ENCODE measurements at places on chromosomes 2 and 18.

DNA sequence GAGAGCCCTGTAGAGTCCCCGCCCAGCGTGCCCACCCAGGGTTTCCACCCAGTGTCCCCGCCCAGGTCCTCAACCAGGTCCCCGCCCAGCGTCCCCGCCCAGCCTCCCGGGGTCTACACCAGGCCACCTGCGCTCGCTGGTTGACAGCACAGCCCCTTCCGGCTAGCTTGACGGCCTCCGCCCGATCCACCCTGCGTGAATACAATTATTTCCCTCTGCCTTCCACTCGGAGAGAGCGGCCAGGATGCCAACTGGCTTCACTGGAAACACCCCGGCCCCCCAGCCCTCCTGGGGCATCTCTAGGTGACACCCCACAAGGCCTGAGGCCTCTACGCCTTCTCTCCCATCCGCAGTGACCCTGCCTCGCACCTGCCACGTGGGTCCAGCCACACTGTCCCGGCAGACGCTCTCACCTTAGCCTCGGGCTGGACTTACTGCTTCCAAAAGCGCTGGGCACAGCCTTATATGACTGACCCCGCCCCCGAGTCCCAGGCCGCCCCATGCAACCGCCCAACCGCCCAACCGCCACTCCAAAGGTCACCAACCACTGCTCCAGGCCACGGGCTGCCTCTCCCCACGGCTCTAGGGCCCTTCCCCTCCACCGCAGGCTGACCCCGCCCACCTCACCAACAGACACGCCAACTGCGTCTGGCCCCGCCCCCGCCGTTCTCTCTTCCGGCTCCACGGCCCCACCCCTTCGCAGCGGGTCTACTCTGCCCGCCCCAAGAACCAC, 188.1 kb downstream of the LAMA1 start:
- DNase-seq = no peak

- peak; percentile 95 for DNase-seq
Observed at GRCh38 chr2:64654063-64654811, 524 bp upstream of the SERTAD2 start.

DNA sequence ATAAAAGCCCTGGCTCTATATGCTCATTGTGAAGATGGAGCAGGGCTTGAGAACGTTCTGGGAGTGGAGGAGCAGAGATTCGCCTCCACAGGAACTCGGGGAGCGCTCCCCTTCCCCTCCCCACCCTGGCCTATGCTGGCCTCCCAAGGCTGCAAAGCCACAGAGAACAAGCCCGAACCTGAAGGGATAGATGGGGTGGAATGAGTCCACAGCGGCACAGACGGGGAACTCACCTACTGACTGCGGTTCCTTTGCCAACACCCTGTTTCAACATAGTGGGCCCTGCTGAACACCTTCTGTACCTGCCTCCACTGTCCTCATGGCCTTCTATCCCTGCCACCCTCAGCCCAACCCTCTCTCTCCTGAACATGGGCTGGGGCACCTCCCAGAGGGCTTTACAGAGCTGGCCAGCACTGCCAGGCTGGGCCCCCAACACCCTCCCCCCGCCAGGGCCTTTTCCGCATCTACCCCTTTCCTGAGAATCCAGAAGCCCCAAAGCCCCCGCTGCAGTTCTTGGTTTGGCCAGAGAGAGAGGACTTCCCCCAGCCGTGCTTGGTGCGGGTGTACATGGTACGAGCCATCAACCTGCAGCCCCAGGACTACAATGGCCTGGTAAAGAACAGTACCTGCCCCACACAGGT, 41.5 kb downstream of the LMAN2L start:
- no peak for DNase-seq

- DNase-seq = no peak
Observed at GRCh38 chr2:199987586-199987985, 32.2 kb downstream of the MAIP1 start.

DNA sequence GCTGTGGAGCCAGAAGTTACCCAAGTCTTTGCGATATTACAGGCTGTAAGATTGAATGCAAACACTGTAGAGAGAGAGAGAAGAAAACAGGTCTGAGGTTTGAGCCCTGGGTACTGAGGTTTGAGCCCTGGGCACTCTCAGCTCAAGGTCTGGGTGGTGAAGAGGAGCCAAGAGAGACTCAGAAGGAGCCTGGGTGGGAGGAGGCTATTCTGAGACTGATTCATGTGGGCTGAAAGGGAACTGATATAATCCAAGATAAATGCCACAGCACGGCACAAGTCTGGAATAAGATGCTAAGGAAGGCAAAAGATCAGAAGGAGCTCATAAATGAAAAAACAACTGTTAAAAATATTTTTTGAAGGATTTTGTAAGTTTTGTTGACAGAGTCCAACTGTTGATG, 407.6 kb upstream of the HS6ST1 start:
- DNase-seq = no peak

DNA sequence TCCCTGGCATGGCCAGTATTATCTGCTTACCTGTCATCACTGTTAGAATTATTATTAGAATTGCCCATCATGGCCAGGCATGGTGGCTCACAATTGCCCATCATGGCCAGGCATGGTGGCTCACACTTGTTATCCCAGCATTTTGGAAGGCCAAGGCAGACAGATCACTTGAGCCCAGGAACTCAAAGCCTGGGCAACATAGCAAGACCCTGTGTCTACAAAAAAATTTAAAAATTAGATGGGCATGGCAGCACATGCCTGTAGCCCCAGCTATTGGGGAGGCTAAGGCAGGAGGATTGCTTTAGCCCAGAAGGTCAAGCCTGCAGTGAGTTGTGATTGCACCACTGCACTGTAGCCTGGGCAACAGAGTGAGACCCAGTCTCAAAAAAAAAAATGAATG, 27.4 kb upstream of the ID2 start:
- DNase-seq = no peak

DNA sequence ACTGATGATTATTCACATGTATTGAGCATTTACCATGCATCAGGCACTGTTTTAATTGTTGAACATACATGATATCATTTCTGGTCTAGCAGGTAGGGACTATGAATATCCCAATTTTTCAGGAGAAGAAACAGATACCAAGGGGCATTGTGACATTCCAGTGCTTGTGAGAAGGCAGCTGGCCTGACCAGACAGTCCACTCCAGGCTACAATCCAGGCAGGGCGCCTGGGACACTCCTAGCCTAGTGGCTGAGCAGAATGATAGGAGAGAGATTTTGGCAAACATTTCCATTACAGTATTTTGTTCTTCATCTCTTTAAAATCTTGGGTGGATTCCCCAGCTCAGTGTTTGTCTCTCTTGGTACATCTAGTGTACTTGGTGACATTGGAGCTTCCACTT, 24.9 kb downstream of the ZNF892 start:
- DNase-seq = no peak

GRCh38 chr18:62450546-62451410, 72.0 kb upstream of the ZCCHC2 start:
- no peak for DNase-seq

DNA sequence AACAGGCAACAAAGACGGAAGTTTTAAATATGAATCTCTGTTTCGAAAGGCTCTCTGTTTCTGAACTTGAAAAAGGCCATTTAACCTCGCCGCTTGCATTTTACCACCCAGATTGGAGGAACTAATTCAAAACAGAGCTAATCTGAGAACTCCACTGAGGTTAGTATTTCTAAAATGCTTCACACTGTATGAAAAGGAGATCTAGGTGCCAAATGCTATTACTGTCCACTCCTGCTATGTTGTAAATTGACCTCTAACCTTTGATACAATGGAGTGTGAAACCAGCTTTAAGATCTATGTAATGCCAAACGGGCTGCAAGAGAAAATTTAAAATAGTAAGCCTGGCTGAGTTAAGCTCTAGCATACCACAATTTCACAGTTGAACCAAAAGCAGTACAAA, 364.5 kb downstream of the IRS1 start:
- no peak for DNase-seq

GRCh38 chr2:12651641-12652040, 65.1 kb upstream of the TRIB2 start:
- DNase-seq = no peak

GRCh38 chr2:11314487-11314886, 29.9 kb downstream of the ROCK2 start:
- DNase-seq = no peak

DNA sequence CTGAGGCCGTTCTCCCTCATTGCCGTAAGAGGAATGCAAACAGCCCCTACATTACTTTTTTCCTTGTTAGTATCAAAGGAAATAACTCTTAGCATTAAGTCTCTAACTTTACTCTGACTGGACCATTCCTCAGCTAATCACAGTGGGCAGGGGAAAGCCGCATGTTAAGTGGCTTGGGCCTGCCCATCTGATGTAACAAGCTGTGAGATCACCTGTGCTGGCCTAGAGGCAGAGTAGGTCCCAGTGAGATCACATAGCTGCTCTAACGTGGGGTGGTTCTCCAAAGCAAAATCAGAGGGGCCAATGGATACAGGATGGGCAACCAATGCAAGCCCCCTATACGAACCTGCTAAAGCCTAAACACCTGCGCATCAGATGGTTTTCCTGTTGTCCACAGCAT, 5.9 kb upstream of the MOCOS start:
- no peak for DNase-seq

DNA sequence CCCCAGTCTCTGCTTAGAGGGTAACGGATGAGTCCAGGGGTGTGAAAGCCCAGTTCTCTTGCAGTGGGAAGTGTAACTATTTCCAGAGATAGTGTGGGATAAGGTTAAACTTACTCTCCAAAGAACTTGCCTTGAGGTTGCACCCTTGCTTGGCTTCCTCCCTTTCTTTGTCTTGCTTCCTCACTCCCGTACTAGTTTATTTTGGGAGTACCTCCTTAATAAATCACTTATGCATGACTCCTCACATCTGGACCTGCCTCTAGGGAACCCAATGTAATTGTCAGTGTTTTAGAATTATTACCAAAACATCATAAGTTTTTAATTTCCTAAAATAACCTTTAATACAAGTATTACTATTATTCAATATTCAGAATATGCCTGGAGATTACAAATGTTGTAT, 35.2 kb downstream of the CPO start:
- DNase-seq = no peak

GRCh38 chr2:227310756-227311110, 14.3 kb upstream of the MFF start:
- no peak for DNase-seq

DNA sequence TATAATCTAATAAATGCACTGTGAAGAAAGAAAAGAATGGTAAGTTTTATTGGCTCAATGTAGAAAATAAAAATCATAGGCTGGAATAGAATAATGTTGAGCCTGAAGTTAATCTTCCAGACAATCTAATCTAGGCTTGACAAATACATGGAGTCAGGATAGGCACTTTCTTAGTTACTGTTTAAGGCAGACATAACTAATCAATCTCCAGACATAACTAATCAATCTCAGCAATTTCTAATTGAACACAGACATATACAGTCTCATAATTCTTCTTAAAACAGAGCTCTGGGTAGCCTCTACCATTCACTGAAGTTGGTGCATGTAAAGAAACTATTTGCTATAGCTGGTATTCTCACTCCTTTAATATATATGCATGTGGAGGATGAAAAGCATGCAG, 150.1 kb upstream of the CTAGE1 start:
- no peak for DNase-seq

DNA sequence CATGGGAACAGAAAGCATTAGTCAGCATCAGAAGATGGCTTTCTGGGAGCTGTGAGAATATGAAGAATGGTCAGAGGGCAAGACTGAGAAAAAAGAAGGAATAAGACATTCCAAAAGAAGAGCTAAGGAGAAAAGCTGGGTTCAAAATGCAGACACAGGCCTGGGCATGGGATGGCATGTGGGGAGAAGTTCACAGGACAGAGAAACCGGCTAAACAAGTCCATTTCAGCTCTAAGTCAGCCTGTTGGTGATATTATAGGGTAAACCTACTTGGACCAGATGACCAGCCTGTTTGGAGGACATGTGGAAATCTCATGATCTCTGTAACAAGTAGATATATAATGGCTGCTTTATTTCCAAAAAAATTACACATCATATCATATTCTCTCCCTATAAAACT, 91.7 kb upstream of the MEIS1 start:
- no peak for DNase-seq

- no peak for DNase-seq
Observed at GRCh38 chr2:213065583-213066442, 85.6 kb downstream of the IKZF2 start.

DNA sequence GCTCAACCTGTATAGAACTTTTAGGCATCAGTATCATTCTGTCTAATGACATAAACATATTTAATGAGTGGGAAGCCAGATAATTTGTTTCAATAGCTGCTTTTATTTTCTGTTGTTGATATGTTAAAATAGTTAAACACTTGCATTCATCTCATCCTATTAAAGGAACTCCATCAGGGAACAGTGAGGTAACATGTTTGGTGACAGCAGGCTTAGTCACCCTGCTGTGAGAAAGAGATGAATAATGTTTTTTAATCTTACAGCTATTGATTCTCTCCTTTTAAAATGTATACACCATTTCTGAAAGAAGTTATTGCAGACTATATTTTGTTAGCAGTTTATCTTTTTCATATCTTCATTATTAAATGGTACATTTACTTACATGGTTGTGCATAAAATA, 123.3 kb upstream of the CWC22 start:
- DNase-seq = peak; percentile 30

- DNase-seq = no peak
Observed at GRCh38 chr2:10631405-10631804, 58.4 kb downstream of the NOL10 start.

GRCh38 chr2:241762933-241763369, 13.7 kb upstream of the GAL3ST2 start:
- no peak for DNase-seq

DNA sequence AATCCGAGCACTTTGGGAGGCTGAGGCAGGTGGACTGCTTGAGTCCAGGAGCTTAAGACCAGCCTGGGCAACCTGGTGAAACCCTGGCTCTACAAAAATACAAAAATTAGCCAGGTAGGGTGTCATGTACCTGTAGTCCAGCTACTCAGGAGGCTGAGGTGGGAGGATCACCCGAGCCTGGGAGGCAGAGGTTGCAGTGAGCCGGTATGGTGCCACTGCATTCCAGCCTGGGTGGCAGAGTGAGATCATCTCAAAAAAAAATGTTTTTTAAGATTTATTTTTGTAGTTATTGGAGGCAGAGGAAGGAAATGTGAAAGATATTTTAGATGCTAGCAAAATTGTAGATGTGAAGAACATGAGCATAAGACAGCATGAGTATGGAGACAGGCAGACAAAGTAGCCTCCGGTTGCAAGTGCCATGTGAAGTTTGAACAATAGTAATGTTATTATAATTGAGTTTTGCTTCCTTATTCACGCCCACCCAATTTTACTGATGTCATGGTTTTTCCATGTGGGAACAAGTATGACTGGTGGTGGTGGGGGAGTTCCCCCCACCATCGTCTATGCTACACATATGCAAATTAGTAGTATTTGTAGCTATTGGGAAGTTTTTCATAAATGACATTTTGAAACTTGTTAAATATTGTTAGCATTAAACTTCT, 18.0 kb downstream of the REL start:
- no peak for DNase-seq

- peak; percentile 32 for DNase-seq
Observed at GRCh38 chr2:160324161-160324800, 124.2 kb upstream of the ITGB6 start.
